ENCODE measurements at places on chromosomes 6 and 20.

DNA sequence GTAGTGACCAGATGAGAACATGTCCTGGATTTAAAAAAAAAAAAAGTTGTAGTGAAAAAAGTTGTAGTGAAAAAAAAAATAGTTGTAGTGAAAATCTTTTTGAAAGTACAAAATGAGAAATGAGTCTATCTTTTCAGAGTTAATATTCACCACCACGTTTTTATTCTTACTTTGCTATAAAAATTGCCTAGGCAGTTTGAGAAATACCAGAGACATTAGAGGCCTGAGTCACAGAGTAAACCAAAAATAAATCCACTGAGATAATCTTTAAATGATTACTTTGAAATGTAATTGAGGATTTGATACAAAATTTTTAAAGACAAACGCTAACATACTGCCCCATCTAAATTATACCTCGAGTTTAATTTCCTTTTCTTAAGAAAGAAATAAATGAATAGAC is 101.2 kb upstream of the TIAM2 start:
- DNase-seq = no peak

GRCh38 chr6:117215353-117216090 is 49.8 kb upstream of the VGLL2 start:
- no peak for DNase-seq

- DNase-seq = no peak
Observed at GRCh38 chr20:33322456-33322855, 39.4 kb downstream of the BPIFB1 start.

- no peak for DNase-seq
Observed at GRCh38 chr20:16709017-16709416, 20.8 kb upstream of the SNRPB2 start.

DNA sequence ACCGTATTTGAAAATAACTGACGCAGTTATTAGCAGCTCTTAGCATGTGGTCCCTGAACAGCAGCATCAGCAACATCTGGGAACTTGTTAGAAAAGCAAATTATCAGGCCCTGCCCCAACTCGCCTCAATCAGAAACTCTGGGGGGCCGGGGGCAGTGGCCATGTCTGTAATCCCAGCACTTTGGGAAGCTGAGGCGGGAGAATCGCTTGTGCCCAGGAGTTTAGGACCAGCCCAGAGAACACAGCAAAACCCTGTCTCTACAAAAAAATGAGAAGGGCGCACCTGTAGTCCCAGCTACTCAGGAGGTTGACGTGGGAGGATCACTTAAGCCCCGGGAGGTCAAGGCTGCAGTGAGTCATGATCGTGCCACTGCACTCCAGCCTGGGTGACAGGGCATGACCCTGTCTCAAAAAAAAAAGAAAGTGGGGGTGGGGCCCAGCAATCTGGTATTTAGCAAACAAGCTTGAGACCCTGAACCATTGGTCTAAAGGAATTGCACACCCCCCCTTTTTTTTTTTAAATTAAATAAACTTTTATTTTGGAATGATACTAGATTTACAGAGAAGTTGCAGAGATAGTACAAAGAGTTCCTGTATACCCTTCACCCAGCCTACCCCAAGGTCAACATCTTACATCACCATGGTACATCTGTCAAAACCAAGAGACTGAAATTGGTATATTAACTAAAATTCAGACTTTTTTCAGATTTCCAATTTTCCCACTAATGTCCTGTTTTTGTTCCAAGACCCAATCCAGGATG is 6.7 kb downstream of the SRXN1 start:
- DNase-seq = no peak
